ENCODE measurements at places on chromosomes 4 and X. TPM values are rescaled to one million over a fixed set of nuclear protein-coding genes. Genes with fewer than 3 reads are reported as not detected.

- no peaks in the 10 kb centered on the region for H3K36me3 ChIP-seq
- H3K27me3 ChIP-seq, result no peaks in the 10 kb centered on the region
- H3K4me1 ChIP-seq, result peaks cover 4% of the 10 kb centered on the region
Observed at GRCh38 chr4:113636438-113636818, 125.1 kb downstream of the CAMK2D start.

DNA sequence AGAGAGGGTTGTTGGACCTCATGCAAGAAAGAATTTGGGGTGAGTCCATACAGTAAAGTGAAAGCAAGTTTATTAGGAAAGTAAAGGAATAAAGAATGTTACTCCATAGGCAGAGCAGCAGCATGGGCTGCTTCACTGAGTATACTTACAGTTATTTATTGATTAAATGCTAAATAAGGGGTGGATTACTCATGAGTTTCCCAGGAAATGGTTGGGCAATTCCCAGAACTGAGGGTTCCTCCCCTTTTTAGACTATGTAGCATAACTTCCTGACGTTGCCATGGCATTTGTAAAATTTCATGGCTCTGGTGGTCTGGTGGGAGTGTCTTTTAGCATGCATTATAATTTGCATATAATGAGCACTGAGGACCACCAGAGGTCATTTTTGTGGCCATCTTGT lies 16.7 kb downstream of the PPP4R3C start:
- no peaks in the 10 kb centered on the region for H3K36me3 ChIP-seq
- H3K27ac ChIP-seq, result no peak overlapping the region
- no peak overlapping the region for H3K4me3 ChIP-seq
- H3K4me1 ChIP-seq, result no peaks in the 10 kb centered on the region
- no peak for DNase-seq

GRCh38 chrX:33725535-33726210 lies 406.4 kb downstream of the FAM47A start:
- H3K27me3 ChIP-seq, result no peaks in the 10 kb centered on the region
- H3K27ac ChIP-seq, result no peak overlapping the region
- no peak for DNase-seq
- H3K4me1 ChIP-seq, result no peaks in the 10 kb centered on the region
- H3K4me3 ChIP-seq, result peak overlapping the region; percentile 34

The CNGA2 gene
- total RNA-seq, result not detected

- H3K4me3 ChIP-seq, result no peak overlapping the region
- H3K27me3 ChIP-seq, result no peaks in the 10 kb centered on the region
- DNase-seq, result no peak
- H3K27ac ChIP-seq, result no peak overlapping the region
Observed at GRCh38 chr4:139840773-139841172, 175.2 kb downstream of the MGST2 start.

Measured in suprapubic skin (tissue), 4 donors.